Suprapubic skin (tissue), 4 donors: ENCODE measurements at places on chromosomes 7 and 10.

GRCh38 chr7:44366986-44367385 lies 41.6 kb upstream of the CAMK2B start:
- DNase-seq, result no peak

DNA sequence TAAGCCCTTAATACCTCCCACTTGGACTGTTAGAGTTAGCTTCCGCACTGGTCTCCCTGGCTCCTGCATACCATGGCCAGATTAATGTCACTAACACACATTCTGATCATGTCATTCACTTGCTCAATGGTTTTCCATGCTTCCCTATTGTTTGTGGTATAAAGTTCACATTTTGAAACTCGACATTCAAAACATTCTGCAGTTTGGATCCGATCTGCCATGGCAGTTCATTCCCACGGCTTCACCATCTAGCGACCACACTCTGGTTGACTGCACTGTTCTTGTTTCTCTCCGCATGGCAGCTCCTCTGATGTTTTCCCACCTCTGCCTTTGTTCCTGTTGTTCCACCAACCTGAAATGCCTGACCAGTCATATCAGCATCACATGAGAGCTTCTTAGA lies 87.4 kb upstream of the WAC start:
- DNase-seq, result no peak

- DNase-seq, result no peak
These were observed 34.6 kb upstream of the BTRC start for GRCh38 chr10:101319241-101319915.

- DNase-seq, result no peak
These were observed 142.6 kb upstream of the KAT6B start for GRCh38 chr10:74683621-74684364.

- DNase-seq, result no peak
These were observed 274.9 kb upstream of the IGFBP3 start for GRCh38 chr7:46195934-46196333.

DNA sequence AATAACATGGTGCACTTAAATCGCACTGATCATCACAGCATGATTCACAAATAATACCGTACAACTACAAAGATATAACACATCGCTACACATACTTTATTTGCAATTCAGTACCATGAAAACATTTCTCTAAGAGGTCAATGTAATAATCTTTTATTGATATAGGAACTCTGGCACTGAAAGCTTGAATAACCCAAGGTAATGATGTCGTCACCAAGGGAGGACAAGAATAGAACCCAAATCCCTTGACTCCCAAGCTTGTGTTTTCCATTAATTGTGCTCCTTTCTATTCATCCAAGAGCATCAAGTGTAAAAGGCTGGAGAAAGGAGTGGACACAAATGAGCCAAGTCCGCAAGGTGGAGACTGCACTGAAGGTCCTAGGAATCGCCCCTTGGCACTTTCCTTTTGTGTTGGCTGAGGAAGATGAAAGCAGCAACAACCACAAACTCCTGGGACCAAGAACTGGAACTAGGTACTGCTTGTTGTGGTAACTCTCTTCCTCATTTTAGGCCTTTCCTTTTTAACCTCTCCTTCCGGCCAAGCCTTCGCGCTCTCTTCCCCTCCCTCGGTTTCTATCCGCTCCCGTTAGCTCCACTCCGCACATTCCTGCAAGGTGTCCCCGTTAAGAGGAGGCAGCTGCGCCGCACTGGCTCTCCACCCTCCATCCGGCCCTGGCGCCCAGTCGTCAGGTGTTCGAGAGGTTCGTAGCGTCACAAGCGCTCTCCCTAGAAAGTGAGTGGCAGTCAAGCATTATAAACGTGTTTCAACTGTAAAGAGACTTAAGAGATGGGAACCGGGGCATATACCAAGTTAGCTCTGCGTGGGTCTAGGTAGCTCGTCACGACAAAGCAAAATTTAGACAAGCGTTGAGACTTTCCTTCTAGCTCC lies 1.0 kb upstream of the CBLL1 start:
- peak; percentile 76 for DNase-seq

GRCh38 chr7:156753229-156753560 lies 112.6 kb downstream of the RNF32 start:
- DNase-seq, result no peak

GRCh38 chr10:132807621-132808049 lies 21.7 kb upstream of the NKX6-2 start:
- peak; percentile 73 for DNase-seq

- DNase-seq, result no peak
These were observed 59.4 kb downstream of the TPK1 start for GRCh38 chr7:144776447-144776846.

DNA sequence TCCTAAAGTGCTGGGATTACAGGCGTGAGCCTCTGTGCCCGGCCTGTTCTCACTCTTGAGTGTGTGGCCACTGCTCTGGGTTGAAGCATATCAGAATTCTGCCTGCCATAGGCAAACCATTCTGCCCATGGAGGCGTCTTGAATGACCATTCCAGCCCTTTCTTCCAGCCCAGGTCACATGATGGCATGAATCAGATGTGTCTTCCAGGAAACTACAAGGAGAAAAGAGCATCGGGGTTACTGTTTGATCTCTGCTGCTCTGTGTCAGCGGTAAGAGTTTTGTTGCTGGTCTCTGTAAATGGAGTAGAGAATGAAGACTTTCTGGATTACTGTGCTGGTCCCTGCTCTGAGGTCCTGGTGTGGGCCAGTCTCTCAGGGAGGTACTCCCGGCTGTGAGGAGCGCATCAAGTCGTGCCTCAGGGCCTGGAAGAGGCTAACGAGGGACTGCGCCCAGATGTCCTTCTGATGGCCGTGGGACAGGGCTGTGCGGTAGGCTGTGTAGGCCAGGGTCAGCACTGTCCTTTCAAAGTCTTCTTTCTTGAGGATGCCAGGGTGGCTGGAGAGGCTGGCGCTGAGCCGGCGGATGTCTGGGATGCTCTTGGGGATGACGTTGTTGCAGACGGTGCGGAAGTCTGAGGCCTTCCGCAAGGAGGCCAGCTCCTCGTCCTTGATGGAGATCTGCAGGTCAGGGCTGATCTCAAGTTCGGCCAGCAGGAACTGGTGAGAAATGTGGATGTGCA lies 5.8 kb upstream of the SLC13A4 start:
- DNase-seq, result no peak

GRCh38 chr7:88318196-88318595 lies 11.5 kb upstream of the STEAP4 start:
- no peak for DNase-seq

DNA sequence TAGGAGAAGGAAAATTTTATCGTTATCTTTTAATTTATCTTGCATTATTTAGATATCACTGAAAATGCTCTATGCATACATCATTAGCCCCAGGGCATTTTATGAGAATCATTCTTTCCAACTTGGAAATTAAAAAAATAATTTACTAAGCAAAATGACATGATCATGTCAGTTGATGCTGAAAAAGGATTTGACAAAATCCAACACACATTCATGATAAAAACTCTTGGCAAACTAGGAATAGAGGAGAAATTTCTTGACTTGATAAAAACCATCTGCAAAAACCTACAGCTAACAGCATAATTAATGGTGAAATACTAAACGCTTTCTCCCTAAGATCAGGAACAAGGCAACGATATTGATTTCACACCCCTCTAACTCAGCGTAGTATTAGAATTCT lies 40.2 kb upstream of the RSU1 start:
- DNase-seq, result no peak

DNA sequence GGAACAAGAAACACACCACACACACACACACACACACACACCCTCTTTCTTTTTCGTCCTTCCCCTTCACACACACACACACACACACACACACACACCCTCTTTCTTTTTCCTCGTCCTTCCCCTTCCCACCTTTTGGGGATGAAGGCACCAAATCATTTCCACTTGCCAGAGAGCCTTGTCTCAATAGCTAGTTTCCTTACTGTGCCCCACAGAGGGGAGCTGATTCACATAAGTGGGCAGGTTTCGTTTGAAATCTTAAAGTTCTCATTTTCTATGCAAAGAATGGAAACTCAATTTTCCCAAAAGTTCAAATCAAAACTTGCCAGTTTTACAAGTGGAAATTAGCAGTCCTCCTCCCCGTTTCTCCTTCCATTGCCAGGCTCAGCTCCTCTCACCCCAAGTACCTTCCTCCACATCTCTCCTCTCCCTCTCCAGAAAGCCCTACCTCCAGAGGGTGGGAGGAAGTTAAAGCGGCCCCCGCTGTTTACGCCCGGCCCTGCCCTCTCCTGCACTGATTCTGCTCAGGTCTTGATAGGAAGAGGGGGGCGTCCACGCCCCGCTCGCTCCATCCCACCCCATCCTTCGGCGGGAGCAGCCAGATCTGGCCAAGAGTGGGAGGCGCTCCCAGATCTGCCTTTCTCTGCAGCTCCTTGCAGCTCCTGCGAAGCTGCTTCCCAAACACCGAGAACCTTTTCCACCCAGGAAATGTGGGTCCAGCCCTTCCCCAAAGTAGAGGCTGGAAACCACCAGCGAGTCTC lies 1.3 kb downstream of the CTTNBP2 start:
- DNase-seq, result no peak

DNA sequence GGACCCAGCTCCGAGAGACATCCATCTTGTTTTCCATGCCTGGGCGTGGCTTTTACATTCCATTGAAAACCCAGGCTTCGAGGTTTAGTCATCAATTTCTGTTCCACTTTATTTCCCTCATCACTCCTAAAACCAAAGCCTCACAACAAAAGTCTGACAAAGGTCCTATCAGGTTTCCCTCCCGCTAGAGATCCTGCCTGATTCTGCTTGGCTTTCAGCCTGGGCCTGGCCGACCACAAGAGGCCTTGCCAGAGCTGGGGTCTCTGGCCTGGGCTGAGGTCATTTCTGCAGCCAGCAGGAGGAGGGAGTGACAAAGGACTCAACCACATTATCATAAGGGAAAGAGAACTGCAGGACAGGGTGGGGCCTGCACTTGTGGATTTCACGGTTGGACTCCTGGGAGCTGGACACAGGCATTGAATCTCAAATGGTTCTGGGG lies 167.0 kb downstream of the FANK1 start:
- no peak for DNase-seq

DNA sequence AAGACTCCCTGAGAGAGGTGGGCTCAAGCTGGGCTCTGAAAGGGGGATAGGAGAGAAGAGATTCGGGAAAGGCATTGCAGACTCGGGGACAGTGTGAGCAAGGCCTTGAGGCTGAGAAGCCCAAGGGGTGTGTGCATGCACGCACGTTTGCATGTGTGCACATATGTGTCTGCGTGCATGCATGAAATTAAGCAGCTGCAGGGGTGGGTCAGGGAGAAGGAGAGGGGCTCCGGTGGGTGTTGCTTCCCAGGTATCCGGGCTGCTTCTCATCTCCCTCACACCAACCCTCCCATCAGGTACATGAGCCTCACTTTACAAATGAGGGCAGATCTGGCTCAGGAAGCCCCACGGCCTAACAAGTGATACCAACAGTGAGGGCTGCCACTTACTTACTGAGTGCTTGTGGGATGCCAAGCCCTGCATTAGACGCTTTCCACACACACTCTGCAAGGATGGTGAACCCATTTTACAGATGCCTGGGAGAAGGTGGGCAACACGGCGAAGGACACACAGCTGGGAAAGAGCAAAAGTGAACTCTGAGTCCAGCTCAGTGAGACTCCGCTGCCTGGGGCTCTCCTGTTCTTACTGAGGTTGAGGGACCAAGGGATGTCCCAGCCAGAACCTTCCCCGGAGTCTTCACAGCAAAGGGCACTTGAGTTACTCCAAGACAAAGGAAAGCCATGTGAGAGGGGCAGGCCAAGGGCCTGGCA lies 26.4 kb downstream of the ZCCHC24 start:
- no peak for DNase-seq

DNA sequence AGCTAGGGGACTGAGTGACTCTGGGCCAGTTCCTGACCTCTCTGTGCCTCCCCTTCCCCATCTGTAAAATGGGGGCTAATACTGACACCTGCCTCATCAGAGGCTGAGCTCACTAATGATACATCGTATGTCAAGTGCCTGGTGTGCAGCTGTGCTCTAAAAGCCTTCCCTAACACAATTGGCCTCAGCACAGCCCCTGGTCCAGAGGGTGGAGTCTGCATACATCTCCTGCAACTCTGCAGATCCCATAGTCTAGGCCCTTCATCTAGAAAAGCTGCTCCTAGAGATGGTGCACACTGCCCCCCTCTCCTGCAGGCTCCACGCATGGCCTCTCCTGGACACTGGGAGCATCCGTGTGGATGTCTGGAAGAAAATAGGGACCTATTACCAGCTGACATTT lies 255.0 kb downstream of the RPS24 start:
- DNase-seq, result no peak

GRCh38 chr7:39623047-39623731 lies at the start of gene RALA:
TSS of gene RALA (plus strand) at chr7:39623572. CDS start at chr7:39686668, 63,096 bp downstream.
- DNase-seq, result peak; percentile 95

- no peak for DNase-seq
These were observed 28.2 kb downstream of the COL26A1 start for GRCh38 chr7:101390901-101391301.

GRCh38 chr10:29119374-29119773 lies 169.5 kb upstream of the LYZL1 start:
- no peak for DNase-seq

DNA sequence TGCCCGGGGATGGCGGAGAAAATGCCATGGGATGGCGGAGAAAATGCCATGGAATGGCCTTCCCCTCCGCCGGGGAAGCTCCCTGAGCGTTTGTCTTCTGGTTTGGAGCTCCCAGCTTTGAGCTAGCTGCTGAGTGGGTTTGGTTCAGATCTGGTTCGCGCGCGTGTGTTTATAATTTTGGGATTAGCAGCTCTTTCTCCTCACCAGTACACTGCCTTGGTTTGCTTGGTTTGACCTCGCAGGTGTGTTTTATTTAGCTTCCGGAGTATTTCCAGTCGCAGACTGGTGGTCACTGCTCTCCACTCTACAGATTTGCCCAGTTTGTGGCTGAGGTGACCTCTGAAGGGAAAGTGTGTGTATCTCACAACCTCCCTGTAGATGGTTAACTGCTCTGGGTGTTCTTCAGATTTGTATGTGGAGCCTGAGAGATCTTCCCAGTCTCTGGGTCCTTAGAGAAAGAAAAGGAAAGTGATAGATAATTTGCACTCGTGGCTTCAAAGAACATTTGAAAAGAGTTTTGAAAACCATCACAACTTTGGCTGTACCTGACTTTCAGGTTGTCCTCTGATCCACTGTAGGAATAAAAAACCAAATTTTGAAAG lies 597 bp downstream of the ZNF277 start:
- DNase-seq, result no peak

GRCh38 chr10:60795465-60796202 lies 17.4 kb downstream of the CDK1 start:
- DNase-seq, result no peak

- no peak for DNase-seq
These were observed 68.9 kb downstream of the FAM53B start for GRCh38 chr10:124675261-124675660.

DNA sequence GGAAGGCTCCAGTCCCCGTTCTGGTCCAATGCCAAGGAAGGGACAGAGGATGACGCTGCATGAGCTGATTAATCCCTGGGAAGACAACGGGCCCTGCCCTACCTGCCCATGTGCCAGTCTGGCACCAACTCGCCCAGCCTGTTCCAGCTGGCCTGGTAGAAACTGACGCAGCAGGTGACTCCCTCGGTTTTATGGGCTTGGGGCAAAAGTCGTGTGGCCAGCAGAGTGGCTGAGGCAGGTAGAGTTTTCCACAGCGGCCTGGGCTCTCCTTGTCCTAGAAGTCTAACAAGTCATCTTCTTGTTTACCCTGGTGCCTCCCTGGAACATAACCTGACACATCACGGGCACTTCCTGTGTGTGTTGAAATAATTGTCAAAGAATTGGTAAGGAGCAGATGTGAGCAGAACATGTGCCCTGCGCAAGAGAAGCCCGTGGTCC lies 20.4 kb upstream of the LMTK2 start:
- peak; percentile 82 for DNase-seq

GRCh38 chr10:44207160-44207559 lies 177.7 kb downstream of the CXCL12 start:
- DNase-seq, result no peak
